ENCODE measurements at places on chromosomes 5 and 9. TPM values are rescaled to one million over a fixed set of nuclear protein-coding genes. Genes with fewer than 3 reads are reported as not detected.

Gene ENHO
- 0.55 TPM for total RNA-seq

Gene ARRDC1
- 13.9 TPM for total RNA-seq

Gene DBH
- total RNA-seq, result not detected

Gene INSL6
- total RNA-seq, result not detected

DNA sequence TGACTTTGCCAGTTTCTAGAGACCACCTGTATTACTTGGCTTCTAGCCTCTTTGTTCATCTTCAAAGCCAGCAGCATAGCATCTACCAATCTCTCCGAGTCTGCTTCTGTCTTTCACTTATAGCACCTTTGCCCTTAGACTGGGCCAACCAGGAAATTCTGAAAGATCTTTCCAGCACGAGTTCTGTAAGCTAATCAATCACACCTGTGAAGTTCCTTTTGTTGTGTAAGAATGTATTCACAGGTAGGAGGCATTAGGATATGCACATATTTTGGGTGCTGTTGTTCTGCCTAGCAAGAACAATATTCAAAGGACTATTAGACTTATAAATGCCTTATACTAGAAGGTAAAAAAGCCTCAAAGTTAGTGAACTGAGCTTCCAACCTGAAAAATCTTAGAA, 232.1 kb downstream of the CDH12 start:
- H3K27ac ChIP-seq, result no peak overlapping the region
- H3K4me1 ChIP-seq, result no peaks in the 10 kb centered on the region
- H3K4me3 ChIP-seq, result no peak overlapping the region
- DNase-seq, result no peak
- H3K27me3 ChIP-seq, result no peaks in the 10 kb centered on the region
- no peaks in the 10 kb centered on the region for H3K36me3 ChIP-seq

- no peaks in the 10 kb centered on the region for H3K27me3 ChIP-seq
- DNase-seq, result peak; percentile 81
- H3K4me1 ChIP-seq, result peaks cover 13% of the 10 kb centered on the region
Measured at GRCh38 chr5:83914662-83915418, 194.2 kb upstream of the HAPLN1 start.

GRCh38 chr5:132865668-132866341, 464 bp downstream of the GDF9 start:
- peaks cover 6% of the 10 kb centered on the region for H3K4me1 ChIP-seq
- peaks cover 5% of the 10 kb centered on the region for H3K36me3 ChIP-seq
- H3K27me3 ChIP-seq, result peaks cover 5% of the 10 kb centered on the region
- peak overlapping the region; percentile 84 for H3K4me3 ChIP-seq
- DNase-seq, result no peak

GRCh38 chr5:86137297-86137696, 480.4 kb upstream of the COX7C start:
- H3K36me3 ChIP-seq, result no peaks in the 10 kb centered on the region
- H3K4me3 ChIP-seq, result no peak overlapping the region
- no peak for DNase-seq

- H3K36me3 ChIP-seq, result no peaks in the 10 kb centered on the region
- H3K27me3 ChIP-seq, result no peaks in the 10 kb centered on the region
- no peak for DNase-seq
- no peak overlapping the region for H3K4me3 ChIP-seq
Measured at GRCh38 chr5:107090506-107090905, 580.2 kb downstream of the EFNA5 start.

DNA sequence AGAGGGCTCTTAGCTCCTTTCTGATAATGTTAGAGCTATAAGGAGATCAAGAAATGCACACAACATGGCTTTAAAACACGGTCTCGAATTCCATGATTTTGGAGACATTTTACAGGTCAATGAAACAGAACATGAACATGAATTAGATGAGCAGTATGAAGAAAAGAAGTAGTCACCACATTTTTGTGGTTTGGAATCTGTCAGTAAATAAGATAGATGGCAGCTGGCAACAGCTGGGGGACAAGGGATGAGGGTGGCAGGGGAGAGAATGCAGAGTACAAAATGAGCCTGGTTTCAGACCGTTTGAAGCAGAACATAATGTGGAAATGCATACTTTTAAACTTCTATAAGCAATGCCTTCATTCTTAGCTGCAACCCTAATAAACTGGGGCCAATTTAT, 107.1 kb downstream of the OXCT1 start:
- peaks cover 11% of the 10 kb centered on the region for H3K4me1 ChIP-seq
- H3K27ac ChIP-seq, result no peak overlapping the region
- H3K27me3 ChIP-seq, result no peaks in the 10 kb centered on the region
- no peak overlapping the region for H3K4me3 ChIP-seq
- peak; percentile 77 for DNase-seq

- H3K27me3 ChIP-seq, result no peaks in the 10 kb centered on the region
- H3K27ac ChIP-seq, result no peak overlapping the region
- no peaks in the 10 kb centered on the region for H3K36me3 ChIP-seq
- no peak overlapping the region for H3K4me3 ChIP-seq
- no peaks in the 10 kb centered on the region for H3K4me1 ChIP-seq
Measured at GRCh38 chr9:71490810-71491209, 277.5 kb downstream of the CEMIP2 start.

GRCh38 chr5:1912951-1913565, 30.3 kb upstream of the IRX4 start:
- H3K4me3 ChIP-seq, result no peak overlapping the region
- H3K27me3 ChIP-seq, result no peaks in the 10 kb centered on the region
- no peak for DNase-seq
- H3K27ac ChIP-seq, result no peak overlapping the region
- H3K36me3 ChIP-seq, result no peaks in the 10 kb centered on the region

DNA sequence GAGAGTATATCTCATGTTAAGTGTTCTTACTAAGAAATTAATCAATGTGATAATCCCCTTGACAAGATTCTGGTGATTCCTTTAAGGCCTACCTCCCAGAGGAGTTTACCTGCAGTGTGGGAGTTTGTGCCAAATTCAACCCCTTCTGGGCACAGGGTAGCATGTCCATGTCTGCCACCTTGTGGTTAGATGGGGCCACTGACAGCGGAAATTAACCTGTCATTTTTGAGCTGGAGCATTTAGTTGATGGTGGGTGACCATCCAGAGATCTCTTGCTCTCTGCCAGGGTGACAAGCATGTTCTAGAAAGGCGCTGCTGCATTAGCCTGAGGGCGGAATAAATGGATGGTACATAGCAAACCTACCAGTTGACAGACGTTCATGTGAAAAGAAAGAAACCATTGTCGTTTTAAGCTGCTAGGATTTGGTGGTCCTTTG, 132.2 kb downstream of the FBXO4 start:
- H3K27me3 ChIP-seq, result no peaks in the 10 kb centered on the region
- no peak overlapping the region for H3K27ac ChIP-seq
- H3K4me3 ChIP-seq, result no peak overlapping the region
- no peak for DNase-seq

DNA sequence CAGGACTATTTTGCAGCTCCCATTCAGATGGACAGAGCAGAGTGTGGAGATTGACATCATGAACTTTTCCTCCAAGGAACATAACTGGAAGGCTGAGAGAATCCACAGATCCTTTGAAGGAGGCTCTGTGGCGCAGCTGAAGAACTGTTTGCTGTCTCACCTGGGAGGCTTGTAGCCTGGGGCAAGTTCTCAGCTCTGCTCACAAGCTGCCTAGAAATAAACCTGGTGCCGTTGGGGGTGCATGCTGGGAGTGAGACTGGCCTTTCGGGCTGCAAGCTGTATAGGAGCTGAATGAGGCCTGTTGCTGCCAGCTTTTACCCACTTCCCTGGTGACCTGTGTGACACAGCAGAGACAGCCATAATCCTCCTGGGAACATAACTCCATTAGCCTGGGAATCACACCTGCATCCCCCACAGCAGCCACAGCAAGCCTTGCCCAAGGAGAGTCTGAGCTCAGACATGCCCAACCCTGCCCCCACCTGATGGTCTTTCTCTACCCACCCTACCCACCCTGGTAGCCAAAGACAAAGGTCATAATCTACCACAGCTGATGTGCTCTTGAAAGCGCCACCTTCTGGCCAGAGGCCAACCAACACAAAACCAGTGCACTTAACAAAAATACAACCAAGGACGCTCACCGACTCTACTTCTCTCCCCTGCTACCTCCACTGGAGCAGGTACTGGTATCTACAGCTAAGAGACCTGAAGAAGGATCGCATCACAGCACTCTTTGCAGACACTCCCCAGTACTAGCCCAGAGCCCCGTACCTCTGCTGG, 205.1 kb upstream of the MRPS30 start:
- H3K4me1 ChIP-seq, result no peaks in the 10 kb centered on the region
- H3K4me3 ChIP-seq, result no peak overlapping the region
- no peak for DNase-seq
- no peak overlapping the region for H3K27ac ChIP-seq

- no peak for DNase-seq
- H3K27ac ChIP-seq, result no peak overlapping the region
- H3K27me3 ChIP-seq, result no peaks in the 10 kb centered on the region
- H3K36me3 ChIP-seq, result no peaks in the 10 kb centered on the region
- peaks cover 5% of the 10 kb centered on the region for H3K4me1 ChIP-seq
Measured at GRCh38 chr5:107499237-107499636, 171.5 kb downstream of the EFNA5 start.

GRCh38 chr5:140607031-140607430, 25.9 kb downstream of the CD14 start:
- no peaks in the 10 kb centered on the region for H3K36me3 ChIP-seq
- DNase-seq, result no peak
- H3K27me3 ChIP-seq, result no peaks in the 10 kb centered on the region
- H3K4me1 ChIP-seq, result no peaks in the 10 kb centered on the region
- H3K4me3 ChIP-seq, result no peak overlapping the region
- no peak overlapping the region for H3K27ac ChIP-seq

DNA sequence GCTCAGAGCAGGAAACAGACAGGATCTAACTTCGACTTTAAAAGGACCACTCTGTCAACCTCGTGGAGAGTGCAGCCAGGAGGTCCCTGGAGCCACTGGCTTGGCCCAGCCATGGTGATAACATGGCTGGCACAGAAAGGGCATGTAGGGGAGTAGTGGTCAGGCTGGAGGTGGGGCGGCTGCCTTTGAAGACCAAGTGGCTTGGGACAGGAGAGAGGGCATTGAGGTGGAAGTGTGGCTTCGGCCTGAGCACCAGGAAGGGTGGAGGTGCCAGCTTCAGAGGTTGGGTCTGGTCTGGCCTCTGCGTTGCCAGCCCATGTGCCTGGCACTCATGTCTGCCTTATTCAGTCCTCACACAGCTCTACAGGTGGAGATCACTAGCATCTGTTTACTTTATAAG, 270.0 kb downstream of the NSG2 start:
- H3K36me3 ChIP-seq, result no peaks in the 10 kb centered on the region
- H3K4me1 ChIP-seq, result peaks cover 4% of the 10 kb centered on the region

Data from astrocyte (in vitro differentiated cells and primary cell).